ENCODE measurements at places on chromosomes 11 and 22.

DNA sequence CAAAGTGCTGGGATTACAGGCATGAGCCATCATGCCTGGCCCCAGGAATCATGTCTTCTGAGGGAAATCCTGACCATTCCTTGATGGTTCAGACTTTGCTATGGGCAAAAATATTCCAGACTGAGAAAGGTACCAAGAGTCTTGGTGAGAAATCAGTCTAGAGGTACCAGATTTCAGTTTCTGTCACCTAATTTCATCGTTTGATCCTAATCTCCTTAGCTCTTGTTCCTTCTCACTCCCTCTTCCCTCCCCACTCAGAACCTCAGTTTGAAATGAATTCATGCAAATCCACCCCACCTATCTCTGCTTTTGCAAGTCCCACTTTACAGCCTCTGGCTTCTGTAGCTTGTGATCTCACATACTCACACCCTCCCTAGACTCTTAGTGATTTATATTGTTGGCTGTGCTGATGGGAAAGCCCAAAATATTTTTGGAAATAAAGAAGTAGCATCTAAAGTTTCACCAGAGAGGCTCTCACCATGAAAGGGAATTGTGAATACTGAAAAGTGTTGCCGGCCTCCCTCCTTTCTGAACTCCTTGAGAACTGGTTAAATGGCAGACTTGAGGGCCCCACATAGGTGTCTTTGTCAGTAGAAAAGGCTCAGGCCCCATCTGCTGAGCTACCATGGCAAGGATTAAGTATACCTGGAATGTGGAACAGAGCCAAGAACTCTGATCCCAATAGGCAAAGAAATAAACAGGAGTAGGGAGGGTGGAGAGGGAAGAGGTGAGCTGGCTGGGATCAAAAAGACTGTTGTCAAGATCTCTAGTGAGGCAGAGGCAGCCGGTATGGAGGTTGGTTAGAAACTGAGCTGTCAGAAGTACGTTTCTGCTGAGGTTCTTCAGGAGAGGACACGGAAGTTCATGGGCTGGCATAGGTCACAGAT lies 190.5 kb upstream of the MTMR2 start:
- no peak for DNase-seq

DNA sequence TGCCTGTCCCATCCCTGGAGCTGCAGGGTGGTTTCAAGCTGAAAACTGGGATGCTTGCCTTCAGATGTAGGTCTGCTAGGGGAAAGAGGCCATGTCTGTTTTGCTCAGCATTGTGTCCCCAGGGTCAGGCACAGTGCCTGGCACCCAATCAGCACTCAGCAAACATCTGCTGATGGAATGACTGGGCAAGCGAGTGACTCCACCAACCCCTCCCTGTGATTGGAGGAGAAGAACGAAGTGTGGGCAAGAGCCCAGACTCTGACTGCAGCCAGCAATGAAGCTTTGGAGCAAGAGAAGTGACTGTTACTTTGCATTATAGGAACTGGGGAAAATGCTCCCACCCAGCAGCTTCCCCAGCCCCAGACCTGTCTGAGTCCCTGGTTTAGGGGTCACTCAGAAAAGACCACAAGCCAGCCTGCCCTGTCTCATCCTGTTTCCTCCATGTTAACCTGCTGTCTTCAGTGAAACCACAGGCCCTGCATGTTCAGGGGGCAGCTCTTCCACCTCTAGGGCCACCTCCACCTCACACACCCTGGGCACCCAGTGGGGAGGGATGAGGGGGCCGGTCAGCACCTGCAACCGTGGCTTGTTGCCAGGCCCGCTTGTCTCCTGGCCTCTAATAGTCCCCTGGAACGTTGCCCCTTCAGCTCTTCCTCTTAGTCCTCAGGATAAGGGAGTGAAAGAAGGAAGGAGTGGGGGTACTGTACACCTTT lies 147.4 kb downstream of the TRIM29 start:
- no peak for DNase-seq

DNA sequence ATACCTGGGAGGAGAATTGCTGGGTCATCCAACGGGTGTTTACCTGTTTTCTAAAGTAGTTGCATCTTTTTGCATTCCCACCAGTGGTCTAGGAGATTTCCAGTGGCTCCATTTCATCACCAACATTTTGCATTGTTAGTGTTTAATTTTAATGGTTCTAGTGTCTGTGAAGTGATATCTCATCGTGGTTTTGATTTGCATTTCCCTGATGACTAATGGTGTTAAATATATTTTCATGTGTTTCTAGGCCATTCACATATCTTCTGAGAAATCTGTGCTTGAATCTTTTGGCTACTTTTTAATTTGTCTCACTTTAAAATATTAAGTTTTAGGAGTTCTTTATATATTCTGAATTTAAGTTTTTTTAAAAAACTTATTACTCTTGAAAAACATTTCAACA lies 439.6 kb downstream of the TMEM135 start:
- no peak for DNase-seq

GRCh38 chr22:42719656-42720262 lies 911 bp downstream of the A4GALT start:
- no peak for DNase-seq

GRCh38 chr11:130651066-130651855 lies 202.8 kb downstream of the ADAMTS15 start:
- no peak for DNase-seq

- DNase-seq: no peak
Measured at GRCh38 chr11:71461696-71462095, 8.7 kb downstream of the NADSYN1 start.

- DNase-seq: no peak
Measured at GRCh38 chr22:29840498-29840897, 2.4 kb upstream of the ASCC2 start.

DNA sequence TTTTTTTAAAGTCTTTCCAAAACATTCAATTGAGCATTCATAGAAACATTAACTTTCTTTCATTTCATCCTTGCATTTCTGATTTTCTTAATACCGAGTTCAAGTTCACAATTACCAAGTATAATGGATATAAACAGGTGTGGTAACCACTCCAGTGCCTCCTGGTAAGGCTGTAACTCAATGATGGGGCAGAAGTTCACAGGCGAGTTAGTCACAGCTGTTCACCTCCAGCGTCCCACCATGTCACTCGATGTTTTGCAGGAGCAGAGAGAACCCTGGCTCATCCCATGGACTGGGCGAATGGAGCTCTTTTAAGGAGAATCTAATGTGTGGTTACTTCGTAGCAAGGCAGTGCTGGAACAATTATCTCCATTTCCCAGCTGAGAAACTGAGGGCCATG lies 94.4 kb upstream of the ALX4 start:
- no peak for DNase-seq

- no peak for DNase-seq
Measured at GRCh38 chr11:121555121-121555520, 102.4 kb upstream of the SORL1-AS1 start.

- no peak for DNase-seq
Measured at GRCh38 chr11:77074626-77075221, 8.0 kb downstream of the CAPN5 start.

DNA sequence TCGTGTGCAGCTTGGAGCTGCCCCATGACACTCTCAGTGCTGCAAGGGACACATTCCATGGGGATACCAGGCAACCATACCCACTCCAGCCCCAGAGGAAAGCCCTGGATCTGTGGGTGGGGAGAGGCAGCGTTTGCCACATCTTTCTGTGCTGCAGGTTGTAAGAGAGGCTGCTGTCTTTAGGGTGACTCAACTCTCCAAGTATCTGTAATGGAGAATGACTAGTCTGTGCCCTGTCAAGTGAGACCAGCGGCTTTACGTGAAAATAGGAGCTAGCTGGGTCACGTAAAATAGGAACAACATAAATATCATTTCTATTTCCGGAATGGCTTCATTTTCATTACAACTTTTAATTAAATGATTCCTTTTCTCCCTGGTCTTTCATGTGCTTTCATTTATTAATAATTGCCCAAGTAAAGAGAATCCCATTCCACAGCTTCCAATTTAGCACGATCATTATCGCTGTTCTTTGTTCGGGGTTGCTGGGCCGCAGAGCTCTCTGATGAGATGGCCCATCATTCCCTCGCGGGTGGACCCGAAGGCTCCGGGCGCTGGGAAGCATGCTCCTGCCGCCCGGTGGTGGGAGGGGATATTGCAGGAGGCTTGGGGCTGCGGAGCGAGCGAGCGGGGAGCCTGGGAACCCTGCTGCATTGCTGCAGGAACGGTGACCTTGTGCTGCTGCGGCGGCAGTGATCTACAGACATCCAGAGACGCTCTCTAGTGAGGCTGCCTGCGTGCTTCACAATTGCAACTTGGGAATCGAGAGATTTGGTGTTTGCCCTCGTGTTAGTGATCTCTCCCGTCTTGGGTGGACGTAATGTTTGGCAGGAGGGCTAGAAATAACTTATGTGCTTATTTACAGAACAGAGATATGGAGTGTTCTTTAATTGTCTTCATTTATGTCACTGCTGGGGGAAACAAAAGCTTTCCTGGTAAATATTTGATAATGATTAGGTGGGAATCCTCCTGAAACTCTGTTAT lies 10.6 kb downstream of the SLC6A5 start:
- DNase-seq: peak; percentile 49

All from brain microvascular endothelial cell (primary cell).